ENCODE measurements at places on chromosomes 6 and 20. TPM values are rescaled to one million over a fixed set of nuclear protein-coding genes. Genes with fewer than 3 reads are reported as not detected.

Gene HUS1B
- total RNA-seq = 0.76 TPM

Gene TRIM15
- total RNA-seq = 6.5 TPM

DNA sequence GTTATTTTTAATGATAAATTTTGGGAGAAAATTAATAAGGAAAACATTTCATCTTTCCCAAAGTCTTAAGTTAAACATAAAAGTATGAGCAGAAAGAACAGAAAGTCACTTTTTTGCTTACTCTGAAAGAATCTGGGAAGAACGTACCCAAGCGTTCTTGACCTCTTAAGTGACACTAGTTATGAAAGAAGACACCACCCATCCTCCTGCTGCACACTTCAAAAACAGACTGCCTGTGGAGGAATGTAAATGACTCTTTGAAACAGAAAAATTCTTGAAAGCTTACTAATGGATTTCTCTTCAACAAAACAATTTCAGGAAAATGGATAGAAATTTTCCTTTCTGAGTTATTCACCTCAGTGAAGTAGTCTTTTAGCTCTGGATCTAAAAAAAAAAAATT is 227.7 kb downstream of the MEI4 start:
- peak; percentile 10 for DNase-seq

Gene PSORS1C2
- not detected for total RNA-seq

Measured in HCT116 (cell line).